ENCODE measurements at places on chromosomes 13 and 19.

- no peak for DNase-seq
Observed at GRCh38 chr19:9986787-9987281, 23.5 kb downstream of the COL5A3 start.

- no peak for DNase-seq
Observed at GRCh38 chr13:91286317-91286716, 61.2 kb upstream of the MIR17HG start.

- DNase-seq, result no peak
Observed at GRCh38 chr13:113555141-113555540, 29.4 kb upstream of the TFDP1 start.

GRCh38 chr19:447816-448560, 12.8 kb downstream of the SHC2 start:
- no peak for DNase-seq

DNA sequence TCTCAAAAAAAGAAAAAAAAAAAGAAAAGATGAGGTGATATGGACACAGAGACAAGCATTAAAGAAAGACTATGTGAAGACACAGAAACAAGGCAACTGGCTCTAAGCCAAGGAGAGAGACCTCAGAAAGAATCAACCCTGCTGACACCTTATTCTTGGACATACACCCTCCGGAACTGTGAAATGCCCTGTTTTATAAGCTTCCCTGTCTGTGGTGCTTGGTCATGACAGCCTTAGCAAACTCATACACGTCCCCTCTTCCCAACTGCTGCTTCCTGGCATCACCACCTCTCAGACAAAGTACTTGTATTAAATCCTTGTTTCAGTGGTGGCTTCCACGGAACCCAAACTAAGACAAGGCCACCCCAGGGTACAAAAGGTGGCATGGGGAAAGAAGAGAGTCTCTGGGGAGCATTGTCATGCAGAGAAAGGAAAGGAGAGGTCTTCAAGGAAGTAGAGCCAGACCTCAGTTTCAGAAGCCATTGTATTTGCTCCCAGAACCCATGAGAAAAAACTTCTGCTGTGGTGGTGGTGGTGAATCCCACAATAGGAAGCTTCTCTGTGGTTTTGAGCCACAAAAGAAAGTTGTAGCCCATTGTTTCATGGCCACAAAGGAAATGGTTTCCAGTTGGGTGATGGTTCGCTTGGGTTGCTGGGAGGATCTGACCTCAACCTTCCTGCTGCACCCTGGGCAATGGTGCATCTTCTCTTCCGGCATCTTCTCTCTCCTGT, 16.3 kb upstream of the TSPAN16 start:
- DNase-seq, result peak; percentile 48

- no peak for DNase-seq
Observed at GRCh38 chr13:33376212-33376611, 90.7 kb upstream of the STARD13 start.

DNA sequence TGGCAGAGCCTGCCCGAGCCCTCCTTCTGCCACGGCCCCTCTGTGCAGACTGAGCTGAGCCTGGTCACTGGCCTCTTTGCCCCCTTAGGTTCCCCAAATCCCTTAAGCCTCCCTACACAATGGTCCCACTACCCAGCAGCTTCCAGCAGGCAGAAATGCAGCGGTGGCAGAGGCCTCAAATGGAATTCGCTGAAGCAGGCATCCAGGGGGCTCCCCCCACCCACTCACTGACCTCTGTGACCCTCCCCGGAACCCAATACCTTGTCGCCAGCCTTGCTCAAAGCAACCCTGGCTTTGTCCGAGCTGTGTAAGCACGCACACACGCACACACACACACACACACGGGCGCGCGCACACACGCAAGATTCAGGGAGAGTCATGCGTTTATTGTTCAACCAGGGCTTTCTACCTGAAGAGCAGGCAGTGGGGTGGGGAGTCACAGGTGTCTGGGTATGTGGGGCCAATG, at the start of gene LIM2:
Gene LIM2 (minus strand): TSS at position 51 of the 466 bp plus-strand sequence. CDS start 531 bp downstream, outside the sequence.
- DNase-seq, result no peak

DNA sequence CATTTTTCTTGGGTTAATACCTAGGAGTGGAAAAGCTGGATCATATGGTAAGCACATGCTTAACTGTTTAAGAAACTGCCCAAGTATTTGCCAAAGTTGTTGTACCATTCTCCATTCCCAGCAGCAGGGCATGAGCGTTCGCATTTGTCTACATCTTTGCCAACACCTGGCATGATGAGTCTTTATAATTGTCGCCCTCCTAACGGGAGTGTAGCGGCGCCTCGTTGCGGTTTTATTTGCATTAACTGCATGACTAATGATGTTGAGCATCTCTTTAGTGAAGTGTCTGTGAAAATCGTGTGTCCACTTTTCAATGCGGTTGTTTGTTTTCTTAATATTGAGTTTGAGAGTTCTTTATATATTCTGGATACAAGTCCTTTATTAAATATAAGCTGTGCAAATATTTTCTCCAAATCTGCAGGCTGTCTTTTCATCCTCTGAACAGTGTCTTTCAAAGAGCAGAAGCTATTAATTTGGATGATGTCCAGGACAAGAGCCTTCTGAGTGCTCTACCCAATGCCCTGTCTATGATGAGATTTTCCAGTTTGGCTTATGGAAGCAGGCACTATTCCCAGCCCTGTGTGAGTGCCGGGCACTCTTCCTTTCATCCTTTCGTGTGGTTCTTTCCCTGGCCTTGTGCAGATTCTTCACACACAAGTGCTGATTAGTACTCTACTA, 202.0 kb downstream of the FOXO1 start:
- peak; percentile 39 for DNase-seq

DNA sequence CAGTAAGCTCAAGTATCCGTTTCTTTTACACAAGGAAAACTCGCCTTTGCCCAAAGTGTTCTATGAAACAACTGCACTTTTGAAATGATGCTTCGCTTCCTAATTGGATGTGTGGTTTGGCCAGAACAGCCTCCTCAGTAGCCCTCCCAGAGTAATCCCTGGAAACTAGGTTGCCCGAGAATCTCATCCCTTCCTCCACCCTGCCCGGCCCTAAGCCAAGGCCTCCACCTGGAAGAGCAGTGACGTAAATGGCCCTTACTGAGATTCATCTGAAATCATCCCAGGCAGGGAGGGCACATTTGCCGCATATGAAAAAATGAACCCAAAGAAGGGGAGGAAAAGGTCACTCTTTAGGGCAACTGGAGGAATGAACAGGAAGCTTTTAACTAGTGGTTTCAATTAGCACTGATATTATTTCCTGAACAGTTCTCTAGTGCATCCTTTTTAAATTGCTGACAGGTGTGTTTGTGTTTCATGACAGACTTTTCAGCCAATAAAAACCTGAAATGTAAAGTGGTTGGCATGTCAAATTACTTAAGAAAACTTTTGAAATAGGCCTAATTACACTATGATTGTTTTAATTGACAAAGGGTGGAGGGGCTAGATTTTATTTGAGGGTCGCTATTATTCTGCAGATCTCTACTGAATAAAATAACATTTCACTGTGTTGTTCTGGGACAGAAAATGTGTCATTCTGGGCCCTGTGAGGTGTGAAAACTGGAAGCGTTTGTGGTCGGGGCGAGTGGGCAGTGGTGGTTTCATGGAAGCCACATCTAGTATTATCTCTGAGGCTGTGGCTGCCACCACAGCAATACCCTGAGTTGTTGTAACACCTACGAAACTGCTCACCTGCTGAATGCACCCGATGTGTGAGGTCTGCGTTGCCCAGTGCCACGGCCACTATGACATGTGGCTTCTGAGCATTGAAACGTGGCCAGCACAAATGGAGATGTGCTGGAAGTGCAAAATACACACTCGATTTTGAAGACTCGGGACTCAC, 112.1 kb downstream of the ZIC5 start:
- no peak for DNase-seq

- no peak for DNase-seq
Observed at GRCh38 chr13:53079691-53080090, 51.1 kb downstream of the OLFM4 start.

DNA sequence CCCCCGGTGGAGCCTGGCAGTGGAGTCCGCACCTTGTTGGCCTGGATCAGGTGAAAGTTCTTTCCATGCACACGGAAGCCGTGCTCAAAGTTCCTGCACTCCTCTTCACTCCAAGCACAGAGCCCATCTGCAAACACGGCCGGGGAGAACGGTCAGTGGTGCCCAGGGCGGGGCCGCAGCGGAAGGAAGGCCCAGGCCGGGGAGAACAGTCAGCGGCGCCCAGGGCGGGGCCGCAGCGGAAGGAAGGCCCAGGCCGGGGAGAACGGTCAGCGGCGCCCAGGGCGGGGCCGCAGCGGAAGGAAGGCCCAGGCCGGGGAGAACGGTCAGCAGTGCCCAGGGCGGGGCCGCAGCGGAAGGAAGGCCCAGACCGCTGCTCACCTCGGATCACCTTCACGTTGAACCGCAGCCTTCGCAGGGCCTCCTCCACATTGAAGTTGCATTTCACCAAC, 20.6 kb upstream of the PLPP2 start:
- no peak for DNase-seq

DNA sequence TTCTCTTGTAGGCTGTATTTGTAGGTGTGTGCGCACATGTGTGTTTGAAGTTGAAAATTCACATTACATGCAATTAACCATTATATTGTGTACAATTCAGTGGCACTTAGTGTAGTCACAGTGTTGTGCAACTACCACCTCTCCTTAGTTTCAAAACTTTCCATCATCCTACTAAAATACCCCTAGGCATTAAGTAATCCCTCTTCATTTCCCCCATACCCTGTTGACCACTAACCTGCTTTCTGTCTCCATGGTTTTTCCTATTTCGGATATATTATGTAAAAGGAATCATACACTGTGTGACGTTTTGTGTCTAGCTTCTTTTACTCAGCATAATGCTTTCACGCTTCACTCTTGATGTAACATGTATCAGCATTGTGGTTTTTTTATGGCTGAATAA, 16.1 kb downstream of the LSM14A start:
- no peak for DNase-seq
